Stimulated activated CD4-positive, alpha-beta T cell treated with anti-CD3 and anti-CD28 coated beads, TNF-alpha, amount 100 ng/mL, for 24 hours (primary cell): ENCODE measurements at places on chromosomes 1 and 21.

DNA sequence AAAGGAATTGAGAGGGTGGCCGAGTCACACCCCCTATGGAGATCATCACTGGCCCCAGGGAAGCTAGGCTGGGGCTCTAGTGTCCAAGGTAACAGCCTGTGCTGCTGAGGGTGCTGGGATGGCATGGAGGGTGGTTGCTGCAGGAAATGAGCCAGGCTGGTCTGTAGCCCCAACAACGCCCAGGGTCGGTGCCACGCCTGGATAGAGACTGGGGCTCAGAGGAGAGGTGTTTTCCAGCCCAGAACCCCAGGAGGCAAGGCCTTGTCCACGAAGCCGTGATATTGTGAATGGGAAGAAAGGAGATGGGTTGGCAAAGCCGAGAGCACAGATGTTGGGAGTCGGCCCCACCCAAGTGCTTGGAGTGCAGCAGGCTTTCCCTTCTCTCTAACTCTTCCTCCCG, 68.9 kb upstream of the ACTRT2 start:
- no peak for DNase-seq

DNA sequence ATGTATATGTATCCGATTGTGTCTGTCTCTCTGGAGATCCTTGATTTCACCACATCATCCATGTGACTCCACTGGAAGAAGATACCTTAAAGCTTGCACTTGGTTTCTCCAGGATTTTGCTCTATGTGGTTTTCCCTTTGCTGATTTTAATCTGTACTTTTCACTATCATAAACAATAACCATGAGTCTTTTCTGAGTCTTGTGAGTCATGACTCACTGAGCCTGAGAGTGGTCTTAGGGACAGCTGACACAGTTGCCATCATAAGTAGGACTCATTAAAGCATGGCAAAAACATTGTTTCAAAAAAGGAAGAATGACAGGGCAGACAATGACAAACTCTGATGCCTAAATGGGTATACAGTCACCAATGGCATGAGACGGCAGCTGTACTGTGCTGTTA, 226.2 kb downstream of the AKT3 start:
- no peak for DNase-seq

DNA sequence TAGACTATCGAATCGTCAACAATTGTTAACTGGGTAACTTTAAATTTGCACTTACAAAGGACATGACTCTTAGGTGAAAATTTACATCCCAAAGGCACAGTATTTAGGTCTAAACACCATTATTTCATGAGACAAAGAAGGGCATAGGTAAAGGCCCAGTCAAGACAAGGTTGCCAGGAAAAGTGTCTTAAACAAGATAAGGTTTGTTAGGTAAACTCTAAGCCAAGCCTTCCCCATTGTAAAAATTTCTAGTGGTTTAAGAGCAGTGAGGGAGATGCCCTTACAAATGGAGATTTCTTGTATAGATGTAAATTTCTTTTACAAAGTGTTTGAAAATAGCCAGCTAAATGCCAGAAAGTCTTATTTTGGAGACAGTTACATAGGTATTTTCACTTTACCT, 36.9 kb upstream of the FNBP1L start:
- no peak for DNase-seq

GRCh38 chr1:236058141-236058934, 6.6 kb downstream of the NID1 start:
- no peak for DNase-seq

DNA sequence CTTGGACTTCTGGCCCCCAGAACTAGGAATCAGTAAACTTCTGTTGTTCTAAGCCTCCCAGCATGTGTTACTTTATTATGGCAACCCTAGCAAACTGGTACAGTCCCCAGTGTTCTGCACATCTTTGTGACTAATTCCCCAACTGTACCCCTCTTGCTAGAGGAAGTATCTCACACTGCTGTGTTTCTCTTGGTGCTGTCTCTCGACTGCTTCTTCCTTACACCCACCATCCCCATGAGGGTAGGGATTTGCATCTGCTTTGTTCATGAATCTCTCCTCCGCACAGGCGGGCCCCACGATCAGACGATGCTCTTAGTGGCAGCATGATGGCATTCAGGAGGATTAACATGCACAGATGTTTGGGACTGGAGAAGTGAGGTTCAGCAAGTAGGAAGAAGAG, 46.7 kb downstream of the CLIC6 start:
- DNase-seq, result no peak

DNA sequence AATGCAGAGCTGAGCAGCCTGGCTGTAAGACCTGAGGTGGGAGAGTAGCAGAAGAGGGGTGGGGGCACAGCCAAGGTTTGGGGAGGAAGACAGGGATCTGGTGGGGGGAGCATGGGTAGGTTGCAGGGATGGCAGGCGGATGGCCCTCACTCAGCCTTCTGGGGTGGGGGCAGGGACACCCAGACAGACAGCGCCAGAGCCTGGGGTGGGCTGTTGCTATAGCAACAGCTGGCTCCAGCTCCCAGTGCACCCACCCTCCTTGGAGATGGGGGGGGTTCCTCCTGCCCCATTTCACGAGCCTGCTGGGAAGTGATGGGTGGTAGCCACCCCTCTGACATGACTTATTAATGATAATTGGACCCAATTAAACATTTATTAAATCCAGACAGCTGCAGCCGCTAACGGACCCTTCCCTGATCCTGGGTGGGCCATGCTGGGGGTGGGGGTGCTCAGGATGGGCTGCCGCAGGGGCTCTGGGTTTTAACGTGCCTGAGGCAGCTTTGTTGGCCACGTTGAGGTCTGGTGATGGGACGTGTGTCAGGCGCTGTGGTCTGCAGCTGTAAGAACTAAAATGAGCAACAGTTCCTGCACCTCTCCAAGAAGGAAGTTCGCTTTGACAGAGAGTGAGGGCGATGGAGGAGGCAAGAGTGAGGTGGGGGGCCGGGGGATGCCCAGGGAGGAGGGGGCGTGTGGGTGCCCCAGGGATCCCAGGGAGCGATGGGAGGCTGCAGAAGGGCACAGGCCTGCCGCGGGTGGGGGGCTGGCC, 19.4 kb downstream of the AGRN start:
- DNase-seq, result no peak

DNA sequence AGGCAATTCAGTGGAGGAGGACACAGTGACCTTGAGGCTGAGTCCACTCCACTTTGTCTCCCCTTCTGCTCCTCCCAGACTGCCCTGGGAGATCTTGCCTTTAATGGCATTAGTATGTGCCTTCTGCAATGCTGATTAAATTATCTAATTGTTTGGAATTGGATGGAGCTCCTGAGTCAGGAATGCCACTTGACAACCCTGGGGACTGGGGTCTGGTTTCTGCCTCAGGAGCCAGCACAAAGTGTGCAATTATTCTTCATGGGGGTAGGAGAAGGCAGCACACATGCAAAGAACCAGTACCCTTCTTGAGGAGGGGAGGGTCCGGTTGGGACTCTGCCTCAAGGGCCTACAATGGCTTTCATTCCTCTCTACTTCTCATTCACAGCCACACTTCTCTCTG, 11.9 kb upstream of the PLXNA2 start:
- DNase-seq, result no peak

DNA sequence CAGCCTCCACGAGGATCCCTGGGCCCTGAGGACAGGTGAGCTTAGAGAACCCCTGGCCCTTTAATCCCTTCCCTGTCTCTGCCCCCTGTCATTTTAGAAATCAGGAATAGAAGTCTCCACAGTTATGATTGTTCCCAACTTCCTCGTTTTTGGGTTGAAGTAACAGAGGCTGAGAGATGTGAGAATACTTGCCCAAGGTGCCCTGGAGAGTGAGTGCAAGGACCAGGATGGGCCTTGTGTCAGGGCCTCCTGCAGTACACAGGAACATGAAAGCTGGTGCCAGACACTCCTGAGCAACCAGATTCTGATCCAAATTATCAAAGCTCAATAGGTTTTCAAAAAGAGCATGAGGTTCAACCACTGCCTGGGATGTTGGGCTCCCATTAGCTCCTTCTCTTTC, 10.1 kb downstream of the HLX start:
- DNase-seq, result no peak
